Activated T-helper 17 cell treated with anti-CD3 and anti-CD28 coated beads, Interleukin-2, amount 50 U/mL, for 72 hours (primary cell): ENCODE measurements at places on chromosomes 4 and X.

- peak; percentile 40 for ATAC-seq
Measured at GRCh38 chrX:150690126-150690525, 3.1 kb upstream of the MTMR1 start.

DNA sequence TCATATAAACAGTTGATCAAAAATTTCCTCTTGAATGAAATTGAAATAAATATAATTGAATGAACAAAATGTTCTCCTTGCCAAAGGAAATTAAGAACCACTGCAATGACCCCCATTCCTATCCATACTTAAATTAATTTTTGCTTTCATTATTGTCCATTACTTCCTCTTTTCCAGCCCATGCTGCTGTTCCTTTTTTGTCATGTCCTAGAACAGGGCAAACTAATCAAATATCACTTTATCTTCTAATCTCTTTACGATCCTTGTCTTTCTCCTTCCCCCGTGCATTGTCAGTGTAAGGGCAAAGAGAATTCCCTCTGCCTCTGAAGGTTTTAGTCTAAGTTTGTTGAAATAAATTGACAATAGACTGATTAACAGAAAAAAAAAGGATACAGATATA lies 203.0 kb downstream of the CENPC start:
- ATAC-seq, result no peak

DNA sequence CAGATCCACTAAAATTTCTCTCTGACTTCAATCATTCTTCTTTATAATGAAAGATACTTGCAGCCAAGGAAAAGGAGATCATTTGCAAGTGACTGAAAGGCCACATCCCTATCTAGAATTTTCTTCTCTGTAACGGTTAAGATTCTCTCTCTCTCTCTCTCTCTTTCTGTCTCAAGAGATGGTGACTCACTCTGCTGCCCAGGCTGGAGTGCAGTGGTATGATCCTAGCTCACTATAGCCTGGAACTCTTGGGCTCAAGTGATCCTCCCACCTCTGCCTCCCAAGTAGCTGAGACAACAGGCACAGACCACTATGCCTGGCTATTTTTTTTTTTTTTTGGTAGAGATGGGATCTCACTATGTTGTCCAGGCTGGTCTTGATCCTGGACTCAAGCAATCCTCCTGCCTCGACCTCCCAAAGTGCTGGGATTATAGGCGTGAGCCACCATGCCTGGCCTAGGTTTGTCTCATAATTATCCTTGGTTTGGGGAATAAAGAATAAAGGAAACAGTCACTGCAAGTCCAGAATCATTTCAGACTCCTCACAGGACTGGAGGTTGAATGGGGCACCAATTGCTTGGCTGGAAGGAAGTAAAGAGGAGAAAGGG lies 33.3 kb upstream of the GALNT7 start:
- no peak for ATAC-seq

GRCh38 chr4:60648774-60649173 lies 551.4 kb upstream of the ADGRL3 start:
- ATAC-seq, result no peak

DNA sequence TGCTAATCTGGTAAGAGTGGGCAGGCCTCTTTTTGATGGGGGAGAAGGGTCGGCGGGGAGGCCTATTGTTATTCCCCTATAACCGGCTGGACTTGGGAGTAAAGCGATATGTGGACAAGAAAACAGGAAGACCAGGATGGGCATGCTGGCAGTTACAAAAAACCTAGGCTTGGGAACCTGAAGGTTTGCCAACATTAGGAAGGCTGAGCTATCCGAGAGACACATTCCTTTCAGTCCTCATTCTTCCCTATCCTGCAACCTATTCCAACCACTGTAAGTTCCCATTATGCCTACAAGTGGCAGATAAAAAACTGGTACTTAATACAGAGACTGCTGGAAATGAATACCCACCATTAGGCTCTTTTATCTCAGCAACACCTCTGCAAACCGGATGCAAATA lies 32.4 kb upstream of the CT47C1 start:
- no peak for ATAC-seq

DNA sequence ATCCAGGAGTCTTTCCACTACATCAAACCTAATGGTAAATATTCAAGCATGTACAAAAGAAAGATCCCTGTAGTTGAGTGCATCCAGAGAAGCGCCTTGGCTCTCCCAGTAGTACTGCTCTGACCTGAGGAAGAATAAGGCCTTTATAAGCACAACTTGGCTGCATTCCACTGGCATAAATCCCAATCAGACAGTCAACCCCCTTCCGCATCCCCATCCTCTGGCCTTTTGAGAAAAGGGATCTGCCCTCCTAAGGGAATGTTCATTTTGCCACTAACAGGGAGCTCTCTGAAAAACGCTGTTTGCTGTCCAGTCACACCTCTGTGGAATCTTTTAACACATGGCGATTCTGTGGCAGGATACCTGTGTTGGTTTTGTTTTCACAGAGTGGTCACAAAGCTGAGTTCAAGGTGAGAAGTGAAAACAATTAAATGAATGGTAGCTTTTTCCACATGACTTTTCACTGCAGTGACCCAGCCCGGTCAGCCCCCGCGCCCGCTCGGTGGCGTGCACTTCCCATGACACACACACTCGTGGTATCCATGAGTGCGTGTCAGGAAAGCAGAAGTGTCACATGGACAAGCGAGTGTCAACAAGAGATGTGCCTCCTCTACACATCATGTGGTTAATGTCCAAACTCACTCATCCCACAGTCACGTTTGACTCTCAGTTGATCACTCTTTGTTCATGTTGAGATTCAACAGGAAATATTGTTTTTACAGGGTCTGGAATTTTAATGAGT lies 112.2 kb upstream of the ENPP6 start:
- ATAC-seq, result peak; percentile 63

DNA sequence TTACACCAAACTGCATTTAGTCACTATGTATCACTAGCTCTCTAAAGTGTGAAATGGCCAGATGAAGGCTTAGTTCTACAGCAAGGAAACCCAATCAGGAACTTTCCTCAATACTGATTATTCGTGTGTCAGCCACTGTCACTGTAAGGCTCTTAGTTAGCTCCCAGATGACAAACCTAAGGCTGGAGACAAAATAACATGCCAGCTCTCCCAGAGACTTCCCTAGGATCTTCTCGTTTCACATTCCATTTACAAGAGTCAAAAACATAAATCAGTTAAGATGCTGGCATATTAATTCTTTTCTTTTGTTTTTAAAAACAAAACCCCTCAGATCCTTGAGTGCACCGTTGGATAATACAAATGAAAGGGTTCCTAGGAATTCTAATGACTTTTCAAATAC lies 88.2 kb upstream of the TFDP3 start:
- no peak for ATAC-seq

- ATAC-seq, result no peak
Measured at GRCh38 chrX:21972046-21972445, 31.5 kb downstream of the SMS start.

DNA sequence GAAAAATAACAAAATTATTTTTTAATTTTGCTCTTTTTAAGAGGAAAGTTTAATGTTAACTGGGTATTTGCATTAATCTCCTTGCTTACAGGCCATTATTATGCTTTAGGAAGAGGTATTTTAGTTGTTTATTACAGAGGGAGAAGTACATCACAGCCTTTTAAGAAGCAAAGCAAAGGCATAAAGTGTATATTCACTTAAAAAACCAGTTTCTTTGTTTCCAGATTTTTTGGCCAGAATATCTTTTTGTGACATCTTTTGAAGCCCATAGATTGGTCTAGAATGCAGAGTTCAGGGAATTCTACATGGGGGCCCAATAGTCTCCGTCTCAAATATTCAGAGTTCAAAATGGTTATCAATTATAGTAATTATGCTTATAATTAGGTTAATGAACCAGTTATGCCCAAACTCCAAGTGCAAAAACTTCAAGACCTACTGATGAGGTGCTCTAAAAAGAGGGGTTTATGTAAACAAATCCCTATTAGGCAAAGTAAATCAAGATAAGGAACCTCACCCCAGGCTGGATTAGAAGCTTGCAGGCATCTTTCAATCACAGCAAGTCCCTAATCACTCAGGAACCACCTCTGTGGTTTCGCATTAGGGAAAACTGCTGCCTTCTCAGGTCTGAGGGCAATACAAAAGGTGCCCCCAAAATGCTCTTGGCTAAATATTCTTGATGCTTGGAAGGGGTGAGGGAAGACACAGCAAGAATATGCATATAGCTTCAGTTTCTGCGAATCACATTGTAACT lies 1.4 kb downstream of the CXXC4 start:
- no peak for ATAC-seq

GRCh38 chr4:20773144-20773997 lies 73.1 kb downstream of the PACRGL start:
- ATAC-seq, result no peak

GRCh38 chrX:17635231-17635630 lies 102.1 kb upstream of the SCML1 start:
- ATAC-seq, result no peak

DNA sequence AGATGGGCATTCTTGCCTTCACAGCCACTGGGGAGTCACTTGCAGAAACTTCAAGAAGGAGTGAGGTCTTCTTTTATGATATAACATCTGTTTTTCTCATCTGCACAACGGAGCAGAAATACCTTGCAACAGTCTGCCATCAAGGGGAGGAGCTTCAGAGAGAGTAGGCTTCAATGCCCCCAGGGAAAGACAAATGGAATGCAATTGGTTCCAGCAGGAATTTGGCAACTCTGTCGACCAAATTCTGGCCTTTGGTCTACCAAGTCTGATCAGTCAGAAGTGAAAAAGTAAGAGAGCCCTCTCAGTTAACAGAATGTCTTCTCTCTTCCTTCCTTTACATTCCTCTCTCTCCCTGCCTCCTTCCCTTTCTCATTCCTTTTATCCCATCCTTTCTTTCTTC lies 229.3 kb downstream of the IDS start:
- ATAC-seq, result no peak

DNA sequence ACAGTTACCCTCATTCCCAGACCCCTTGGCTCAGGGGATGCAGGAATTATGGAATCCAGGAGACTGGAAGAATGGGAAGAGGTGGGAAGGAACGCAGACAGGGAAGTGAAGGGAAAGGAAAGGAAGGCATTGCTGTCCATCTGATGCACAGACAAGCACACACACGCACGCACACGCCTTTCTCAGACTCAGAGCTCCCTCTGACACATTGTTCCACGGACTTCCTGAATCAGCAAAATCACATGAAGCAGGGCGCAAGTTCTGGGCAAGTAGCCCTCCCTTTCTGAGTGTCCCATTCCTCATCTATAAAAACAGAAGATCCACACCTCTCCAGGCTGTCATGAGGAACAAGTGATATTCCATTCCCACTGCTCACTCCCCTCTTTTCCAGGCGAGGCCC lies 13.2 kb downstream of the IQSEC2 start:
- ATAC-seq, result no peak

DNA sequence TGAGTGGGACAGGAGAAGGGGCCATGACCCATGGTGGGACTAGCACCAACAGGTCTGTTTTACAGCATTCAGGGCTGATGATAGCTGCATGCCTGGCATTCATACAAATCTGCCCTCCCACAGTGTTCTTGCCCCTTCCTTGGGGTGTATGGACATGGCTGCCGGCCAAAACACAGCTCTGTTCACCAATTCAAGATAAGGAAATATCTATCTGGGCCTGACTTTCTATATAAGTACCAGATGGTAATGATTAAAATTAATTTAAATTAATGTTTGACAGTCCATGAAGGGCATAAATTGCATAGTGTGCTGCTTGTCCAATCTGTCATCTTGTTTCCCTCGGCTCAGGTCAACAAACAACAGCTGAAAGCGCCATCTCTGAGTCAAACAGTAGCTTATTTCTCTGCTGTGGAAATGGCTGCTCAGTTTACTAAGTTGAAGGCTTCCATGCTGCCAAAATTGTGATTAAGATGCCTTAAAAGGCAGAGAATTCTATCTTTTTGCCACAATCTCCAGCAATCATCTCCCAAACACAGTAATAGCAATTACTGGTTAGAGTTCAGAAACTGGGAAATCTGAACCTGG lies 67.0 kb upstream of the TSPAN7 start:
- ATAC-seq, result no peak

DNA sequence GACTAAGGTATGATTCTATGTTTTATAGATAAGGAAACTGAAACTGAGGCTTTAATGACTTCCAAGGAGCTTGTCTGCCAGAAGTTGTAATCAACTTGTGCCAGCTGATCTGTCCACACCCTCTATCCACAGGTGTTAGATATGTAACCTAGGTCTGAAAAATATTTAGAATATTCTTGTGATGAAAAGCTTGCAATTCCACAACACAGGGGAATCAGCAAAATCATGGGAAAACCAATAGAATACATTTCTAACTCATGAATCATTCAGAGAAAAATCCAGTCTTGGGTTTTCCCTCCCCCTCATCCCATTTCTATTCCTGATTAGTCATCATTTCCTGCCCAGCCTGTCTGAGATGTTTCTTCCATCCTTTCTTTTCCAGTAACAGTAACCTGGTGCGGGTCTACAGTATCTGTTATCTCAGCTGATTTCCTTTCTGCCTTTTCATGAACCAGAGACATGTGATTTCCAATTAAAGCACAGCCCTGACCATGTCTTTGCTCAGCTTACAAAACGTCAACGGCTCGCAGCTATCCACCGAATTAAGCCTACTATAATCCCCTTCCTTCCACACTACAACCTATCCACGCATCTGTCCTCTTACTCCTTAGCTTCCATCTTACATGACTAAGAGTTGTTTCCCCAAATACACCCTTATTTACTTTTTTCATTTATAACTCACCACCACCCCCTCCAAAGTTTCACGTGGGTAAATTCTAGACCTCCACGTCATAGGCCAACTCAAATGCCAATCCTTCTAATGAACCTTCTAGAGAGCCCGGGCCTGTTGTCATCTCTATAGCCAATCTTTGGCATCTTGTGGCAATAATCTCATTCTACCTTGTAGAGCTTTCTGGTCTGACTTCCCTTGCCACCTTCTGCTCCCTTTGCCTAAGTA lies 961 bp upstream of the NOCT start:
- ATAC-seq, result peak; percentile 56

- no peak for ATAC-seq
Measured at GRCh38 chr4:175656649-175657048, 155.4 kb downstream of the GPM6A start.

DNA sequence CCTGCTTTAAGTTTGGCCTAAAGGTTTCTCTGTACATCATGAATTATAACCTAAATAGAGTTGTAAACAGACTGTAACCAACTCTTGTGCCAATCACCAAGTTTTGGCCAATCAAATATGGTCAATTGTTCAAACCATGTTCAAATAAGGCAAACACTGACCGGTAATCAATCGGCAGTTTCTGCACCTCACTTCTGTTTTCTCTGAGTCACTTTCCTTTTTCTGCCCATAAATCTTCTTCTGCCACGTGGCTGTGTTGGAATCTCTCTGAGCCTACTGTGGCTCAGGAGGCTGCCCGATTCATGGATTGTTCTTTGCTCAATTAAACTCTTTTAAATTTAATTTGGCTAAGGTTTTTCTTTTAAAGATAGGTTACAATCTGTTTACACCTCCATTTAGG lies 16.5 kb upstream of the ENPP6 start:
- no peak for ATAC-seq

- no peak for ATAC-seq
Measured at GRCh38 chr4:65791812-65792308, 121.6 kb upstream of the EPHA5 start.

- ATAC-seq, result no peak
Measured at GRCh38 chr4:125663896-125664767, 349.4 kb downstream of the FAT4 start.

- ATAC-seq, result no peak
Measured at GRCh38 chrX:152821145-152821765, 9.3 kb downstream of the CETN2 start.
